Activated CD4-positive, alpha-beta T cell treated with anti-CD3 and anti-CD28 coated beads, Interleukin-2, amount 50 U/mL, for 48 hours (primary cell): ENCODE measurements at places on chromosomes 6 and 20.

GRCh38 chr20:50323777-50324775 lies 133.4 kb downstream of the CEBPB start:
- no peak for DNase-seq

DNA sequence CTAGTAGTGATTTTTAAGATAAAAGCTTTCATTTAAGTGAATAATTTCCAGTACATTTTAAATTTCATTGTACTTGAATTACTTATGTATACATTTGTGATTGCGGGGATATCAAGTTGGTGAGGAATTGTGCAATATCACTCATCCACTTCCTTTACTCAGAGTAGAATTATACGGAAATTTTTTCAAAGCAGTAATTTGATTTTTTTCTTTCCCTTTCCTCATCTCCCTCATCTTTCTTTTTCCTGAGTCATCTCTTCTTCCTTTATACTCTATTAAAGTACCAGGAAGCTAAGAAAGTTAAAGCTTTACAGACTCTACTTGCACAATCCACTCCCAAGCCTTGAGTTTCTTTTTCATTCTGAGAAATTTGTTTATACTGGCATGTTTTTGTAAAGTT lies 60.9 kb upstream of the DEFB112 start:
- no peak for DNase-seq

GRCh38 chr20:25439328-25439727 lies 31.9 kb downstream of the GINS1 start:
- DNase-seq: no peak

DNA sequence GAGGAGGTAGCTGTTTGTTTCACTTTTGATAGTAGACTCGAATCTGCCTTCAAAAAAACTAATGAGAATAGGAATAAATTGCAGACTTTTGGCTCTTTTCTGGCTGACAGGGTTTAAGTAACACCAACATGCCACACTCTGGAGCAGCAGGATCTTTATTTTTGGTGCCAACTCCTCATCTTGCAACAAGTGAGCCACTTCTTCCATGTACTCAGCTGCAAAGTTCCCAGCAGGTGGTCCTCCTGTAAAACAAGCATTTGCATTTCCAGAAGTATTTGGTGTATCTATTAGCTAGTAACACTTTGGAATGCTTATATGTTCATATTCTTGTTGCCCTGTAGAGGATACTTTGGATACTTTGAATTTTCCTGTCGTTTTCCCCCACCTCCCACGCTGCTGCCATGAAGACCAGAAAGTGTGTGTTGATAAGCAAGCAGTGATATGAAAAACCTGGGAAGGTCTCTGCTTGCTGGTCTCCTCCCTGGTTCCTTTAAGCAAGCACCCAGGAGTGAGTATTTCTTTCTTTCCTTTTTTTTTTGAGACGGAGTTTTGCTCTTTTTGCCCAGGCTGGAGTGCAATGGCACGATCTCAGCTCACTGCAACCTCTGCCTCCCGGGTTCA lies 1.0 kb downstream of the ARMH2 start:
- no peak for DNase-seq

DNA sequence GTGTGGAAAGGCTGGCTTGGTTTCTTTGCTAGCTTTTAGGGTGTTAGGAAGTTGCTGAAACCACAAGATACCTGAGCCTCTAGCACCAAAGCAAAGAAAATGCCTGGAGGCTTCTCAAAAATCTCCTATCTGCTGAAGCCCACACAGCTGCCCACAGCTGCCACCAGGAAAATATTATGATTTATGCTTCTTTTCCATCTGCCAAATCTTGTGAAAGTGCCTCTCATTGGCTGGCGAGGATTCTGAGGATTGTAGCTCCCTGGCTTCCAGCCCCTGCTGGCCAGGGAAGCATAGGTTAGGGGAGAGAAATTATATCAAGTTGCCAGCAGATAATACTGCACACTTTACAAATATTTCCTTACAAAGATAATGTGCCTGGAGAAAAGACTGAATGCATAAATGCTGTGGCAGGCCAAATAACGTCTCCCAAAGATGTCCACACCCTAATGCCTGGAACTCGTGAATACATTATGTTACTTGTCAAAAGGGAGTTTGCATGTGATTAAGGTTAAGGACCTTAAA lies 98.4 kb downstream of the MRPL14 start:
- no peak for DNase-seq

DNA sequence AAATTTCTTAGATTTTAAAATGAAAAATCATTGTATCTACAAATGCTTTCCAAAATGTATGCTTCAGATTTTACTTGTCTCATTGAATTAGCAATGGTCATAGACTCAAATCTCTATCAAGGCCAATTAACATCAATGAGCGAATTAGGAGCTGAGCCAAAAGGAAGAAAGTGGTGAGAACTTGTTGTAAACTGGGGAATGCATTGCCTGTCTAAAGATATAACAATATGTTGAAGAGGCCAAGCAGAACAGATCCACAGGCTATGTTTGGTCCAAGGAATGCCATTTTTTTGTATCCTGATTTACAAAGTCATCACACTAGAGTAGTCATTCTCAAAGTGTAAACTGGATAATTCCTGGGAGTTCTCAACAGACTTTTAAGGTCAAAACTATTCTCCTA lies 370.7 kb downstream of the GJA1 start:
- no peak for DNase-seq

GRCh38 chr6:128271011-128271410 lies 249.4 kb downstream of the PTPRK start:
- DNase-seq: no peak

GRCh38 chr6:43871284-43871683 lies 101.3 kb downstream of the VEGFA start:
- no peak for DNase-seq

- no peak for DNase-seq
Measured at GRCh38 chr6:95084867-95085266, 492.5 kb upstream of the MANEA start.

GRCh38 chr6:47700053-47700452 lies 1.7 kb downstream of the ADGRF4 start:
- no peak for DNase-seq

DNA sequence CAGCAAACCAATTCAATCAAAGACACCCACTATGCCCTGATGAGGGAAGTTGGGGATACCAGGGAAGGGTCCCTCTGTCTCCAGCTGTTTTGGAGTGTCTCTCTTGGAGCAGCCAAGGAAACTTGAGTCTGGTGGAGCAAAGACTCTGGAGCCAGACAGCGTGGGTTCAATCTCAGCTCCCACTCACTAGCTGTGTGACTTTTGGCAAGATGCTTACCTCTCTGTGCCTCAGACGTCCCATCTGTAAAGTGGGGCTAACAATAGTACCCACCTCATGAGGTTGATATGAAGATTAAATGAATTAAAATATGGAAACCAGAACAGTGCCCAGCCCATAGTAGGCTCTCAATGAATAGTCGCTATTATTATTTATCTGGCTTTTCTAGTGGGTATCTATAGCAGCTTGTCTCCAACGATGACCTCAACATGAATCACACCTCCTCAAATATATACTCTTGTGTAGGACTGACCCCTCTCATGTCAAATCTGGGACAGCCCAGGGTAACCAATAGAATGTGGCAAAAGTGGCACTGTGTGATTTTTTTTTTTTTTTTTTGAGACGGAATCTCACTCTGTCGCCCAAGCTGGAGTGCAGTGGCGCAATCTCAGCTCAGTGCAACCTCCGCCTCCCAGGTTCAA lies 99.2 kb upstream of the FOXP4 start:
- DNase-seq: no peak

GRCh38 chr20:59802018-59802417 lies 131.4 kb downstream of the SYCP2 start:
- DNase-seq: no peak

GRCh38 chr6:109961611-109962041 lies 16.5 kb upstream of the GPR6 start:
- DNase-seq: no peak

DNA sequence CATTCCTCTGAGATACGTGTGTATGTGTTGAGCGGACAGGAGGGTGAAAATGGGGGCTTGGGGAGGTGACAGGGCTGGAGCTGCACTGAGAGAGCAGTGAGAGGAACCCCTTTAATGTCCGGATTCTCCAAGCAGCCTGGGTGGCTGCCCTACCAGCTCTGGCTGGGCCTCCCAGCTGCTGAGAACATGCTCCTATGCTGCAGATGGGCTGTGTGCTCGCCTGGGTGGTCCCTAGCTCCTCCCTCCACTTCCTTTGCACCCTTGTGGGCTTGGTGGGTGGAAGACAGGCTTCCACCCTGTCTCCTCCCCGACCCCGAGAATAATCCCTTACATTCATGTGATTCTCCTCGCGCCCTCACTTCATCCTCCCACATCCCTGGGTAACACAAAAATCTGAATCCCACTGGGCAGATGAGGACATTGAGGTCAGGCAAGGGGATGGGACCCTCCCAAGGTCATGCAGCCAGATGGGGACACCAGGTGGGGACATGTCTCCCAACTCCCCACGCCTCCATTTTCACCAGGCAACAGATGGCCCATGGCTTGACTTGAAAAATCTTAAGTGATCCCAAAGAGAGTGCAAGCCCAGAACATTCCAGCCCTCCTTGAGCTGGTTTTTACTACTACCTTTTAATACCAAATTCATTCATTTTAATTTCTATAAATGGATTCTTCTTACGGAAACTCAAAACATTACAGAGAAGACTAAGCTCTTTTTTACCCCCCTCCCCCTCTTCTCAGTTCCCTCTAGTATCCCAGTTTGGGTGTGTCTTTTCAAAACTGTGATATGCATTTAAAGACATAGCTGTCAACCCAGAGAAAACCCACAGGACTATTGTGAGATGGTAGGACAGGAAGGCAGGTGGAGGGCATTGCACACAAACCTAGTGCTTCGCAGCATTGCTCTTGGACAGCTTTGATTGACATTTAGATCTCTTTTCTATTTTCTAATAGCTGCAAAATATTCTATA lies 5.0 kb upstream of the PDRG1 start:
- no peak for DNase-seq

DNA sequence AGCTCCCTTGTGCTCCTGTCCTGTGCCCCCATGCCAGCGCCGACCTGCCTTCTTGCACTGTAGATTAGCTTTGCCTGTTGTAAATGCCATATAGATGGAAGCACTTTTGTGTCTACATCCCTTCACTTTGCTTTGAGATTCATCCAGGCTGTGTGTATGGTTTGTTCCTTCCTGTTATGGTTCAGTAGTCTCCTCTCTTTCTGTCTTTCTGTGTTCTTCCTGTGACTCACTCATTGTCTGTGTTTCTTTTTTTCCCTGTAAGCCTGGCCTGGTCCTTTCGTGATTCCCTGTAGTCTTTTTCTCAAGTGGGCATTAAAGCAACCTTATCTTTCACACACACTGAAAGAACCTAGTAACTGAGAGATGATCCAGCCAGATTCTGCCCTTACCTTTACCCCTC lies 66.6 kb downstream of the JARID2 start:
- no peak for DNase-seq

GRCh38 chr20:5069141-5069806 lies 50.5 kb downstream of the PCNA start:
- no peak for DNase-seq

DNA sequence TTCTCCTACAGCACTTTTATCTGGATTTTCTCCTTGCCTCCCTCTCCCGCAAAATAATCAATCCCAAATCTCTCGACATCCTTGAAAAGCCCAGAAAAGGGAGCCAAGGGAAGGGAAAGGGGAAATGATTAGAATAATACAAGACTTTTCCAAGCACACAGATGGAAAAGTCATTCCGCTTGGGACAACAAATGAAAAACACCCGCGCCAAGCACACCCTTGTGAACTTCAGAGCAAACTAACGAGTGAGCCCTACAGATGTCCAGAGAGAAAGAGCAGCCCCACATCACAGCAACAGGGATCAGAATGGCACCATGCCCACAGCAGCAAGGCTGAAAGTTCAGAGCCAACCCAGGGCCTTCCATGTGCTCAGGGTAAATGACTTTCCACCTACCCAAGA lies 49.6 kb downstream of the NINL start:
- DNase-seq: no peak

- DNase-seq: no peak
Measured at GRCh38 chr6:17972074-17972952, 15.1 kb downstream of the KIF13A start.

DNA sequence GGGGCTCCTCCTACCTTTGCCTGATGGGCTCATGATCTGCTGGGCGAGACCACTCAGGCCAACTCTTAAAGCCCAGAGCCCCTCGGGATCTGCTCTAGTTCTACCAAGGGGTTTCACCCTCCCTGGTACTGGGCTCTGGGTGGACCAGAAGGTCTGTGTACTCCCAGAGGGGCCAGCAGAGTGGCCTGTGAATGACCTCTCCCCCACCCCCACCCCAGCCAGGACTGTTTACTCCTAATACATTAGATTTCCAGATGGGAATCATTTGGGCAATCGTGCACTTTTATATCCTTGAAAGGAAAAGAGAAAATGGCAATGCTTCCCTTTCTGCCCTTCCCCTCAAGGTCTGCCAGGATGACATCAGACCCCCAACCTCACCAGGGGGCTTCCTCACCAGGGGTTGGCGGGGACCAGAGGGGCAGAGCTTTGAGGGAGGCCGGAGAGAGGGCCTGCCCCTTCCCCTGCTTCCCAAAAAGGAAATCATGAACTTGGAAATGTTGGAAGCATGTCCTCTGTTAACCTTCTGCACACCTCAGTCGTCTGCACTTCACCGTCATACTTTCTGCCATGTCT lies 37.1 kb upstream of the PMEPA1 start:
- no peak for DNase-seq

GRCh38 chr6:6640926-6641325 lies 52.4 kb downstream of the LY86 start:
- DNase-seq: no peak

DNA sequence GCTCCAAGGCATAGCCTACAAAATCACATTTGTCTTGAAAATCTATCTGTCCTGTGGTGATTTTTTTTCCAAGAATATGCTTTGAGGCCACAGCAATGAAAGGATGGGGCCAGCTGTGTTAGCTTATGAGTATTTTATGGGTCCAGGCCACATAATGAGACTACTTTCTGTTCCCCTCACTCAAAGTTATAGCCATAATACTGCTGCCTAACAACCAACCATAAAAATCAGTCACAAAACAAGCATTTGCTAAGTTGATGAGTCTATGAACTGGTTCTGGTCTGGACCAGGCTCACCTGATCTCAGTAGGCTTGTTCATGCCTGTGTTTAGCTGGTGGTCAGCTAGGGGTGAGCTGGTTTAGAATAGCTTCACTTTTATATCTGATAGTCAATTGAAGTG lies 192.5 kb upstream of the PLCB4 start:
- no peak for DNase-seq

DNA sequence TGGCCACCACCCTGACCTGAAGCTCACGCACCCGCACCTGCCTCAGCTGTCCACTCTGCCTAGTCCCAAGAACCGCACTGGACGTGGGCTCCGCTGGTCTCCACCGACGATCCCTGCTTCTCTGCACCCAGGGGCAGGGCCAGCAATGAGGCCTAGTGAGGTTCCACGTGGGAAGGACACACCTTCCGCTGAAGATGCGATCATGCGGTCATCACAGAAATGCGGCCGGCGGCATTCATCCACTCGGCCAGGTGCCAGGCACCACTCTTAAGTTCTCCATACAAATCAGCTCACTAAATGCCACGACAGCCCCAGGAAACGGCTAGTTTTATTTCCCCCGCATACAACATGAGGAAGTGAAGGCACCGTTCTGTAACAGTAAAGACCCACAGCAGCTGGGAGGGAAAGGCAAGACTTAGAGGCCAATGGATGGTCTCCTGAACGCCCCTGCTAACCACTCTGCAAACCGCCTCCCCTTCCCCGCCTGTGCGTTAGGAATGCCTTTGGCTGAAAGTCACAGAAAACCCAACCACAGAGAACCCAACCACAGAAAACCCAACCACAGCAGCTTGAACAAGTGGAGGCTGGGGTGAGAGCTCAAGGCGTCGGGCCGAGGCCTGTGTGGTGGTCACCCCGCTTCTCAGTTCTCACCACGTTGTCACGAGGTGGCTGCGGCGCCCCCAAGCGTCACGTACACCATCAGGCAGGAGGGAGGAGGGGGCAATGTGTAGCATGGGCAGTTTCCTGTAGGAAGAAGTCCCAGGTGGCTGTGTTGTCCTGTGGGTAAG lies 204.4 kb downstream of the TAF4 start:
- no peak for DNase-seq
